ENCODE measurements at places on chromosomes 6 and 20.

DNA sequence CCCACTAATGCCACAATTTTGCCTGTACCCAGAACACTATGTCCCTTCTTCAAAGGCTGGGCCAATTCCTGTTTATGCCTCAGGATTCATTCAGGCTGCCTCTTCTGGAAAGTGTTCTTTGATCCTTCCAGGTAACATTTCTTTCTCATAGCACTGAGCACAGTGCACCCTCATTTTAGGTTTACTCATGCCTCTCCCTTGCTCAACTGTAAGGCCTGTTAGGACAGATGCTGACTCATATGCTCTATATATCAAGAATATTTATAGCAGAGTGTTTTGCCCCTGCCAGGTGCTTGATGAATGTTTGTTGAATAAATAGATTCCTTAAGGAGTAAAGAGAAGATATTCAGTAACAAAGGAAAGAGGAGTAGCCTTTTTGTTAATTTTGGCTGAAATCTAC lies 263.9 kb downstream of the PHF3 start:
- ATAC-seq = peak; percentile 84

DNA sequence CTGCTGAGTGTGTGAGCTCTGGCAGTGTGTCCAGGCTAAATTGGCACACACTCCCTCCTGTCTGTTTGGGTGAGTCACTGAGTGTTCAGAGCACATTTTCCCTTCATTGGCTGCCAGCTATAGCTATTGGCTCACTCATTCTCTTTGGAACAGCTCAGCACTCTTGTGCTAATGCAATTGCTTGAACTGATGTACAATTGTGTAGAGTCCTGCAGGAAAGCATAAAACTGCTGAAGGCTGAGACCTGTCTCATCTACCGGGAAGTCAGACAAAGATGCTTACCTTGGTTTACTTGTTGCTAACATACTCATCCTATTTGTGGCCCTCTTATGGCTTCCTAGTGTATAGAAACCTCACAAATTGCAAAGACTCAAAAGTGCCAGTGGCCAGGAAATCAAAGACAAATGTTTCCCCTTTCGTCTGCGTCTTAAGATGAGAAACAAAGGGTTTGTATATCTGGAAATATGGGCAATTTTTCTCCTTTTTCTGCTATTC lies 351.0 kb downstream of the BCKDHB start:
- ATAC-seq = peak; percentile 60

DNA sequence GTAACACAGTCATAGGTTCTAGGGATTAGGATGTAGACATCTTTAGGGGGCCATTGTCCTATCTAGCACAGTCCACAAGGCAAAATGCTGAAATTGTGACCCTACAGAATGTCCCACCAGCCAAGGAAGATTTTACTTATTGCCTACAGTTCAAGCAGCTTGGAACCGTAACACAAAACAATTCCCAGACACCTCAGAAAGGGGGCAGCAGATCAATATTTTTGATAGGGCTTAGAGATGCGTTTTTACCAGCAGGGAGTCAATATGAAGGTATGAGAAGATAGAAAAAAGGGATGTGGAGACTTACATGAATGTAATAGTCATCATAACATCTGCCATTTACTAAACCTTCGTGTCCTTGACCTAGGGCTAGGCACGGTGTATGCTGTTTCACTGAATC lies 81.0 kb downstream of the TMEM170B start:
- no peak for ATAC-seq

DNA sequence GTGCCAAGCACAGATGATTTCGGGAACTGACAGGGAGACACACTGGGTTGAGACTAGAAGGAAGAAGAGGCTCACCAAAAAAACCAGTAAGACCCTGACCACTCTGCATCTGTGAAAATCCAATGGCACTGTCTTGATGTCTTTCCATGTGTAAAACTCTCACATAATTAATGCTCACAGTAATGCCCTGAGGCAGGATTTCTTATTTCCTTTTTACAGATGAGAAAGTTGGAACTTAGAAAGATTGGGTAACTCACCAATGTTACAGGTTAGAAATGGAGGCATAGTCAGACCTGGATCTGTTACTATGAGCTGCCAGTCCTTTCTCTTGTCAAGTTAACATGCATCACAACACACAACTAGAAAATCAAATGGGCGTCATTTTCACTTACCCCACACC lies 151.0 kb upstream of the MCHR2 start:
- no peak for ATAC-seq

DNA sequence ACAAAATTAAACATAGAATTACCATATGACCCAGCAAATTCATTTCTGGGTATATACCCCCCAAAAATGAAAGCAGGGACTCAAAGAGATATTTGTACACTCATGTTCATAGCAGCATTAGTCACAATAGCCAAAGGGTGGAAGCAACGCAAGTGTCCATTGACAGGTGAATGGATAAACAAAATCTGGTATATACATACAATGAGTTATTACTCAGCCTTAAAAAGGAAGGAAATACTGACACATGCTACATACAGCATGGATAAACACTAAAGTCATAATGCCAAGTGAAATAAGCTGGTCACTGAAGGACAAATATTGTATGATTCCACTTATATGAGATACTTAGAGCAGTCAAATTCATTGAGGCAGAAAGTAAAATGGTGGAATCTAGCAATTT lies 5.3 kb upstream of the STX11 start:
- no peak for ATAC-seq

All from motor neuron (in vitro differentiated cells).